ENCODE measurements at places on chromosomes 5 and 9.

GRCh38 chr5:84436866-84437265 is 52.2 kb upstream of the EDIL3 start:
- no peak for DNase-seq

- DNase-seq: no peak
Measured at GRCh38 chr5:7096294-7096693, 299.6 kb upstream of the ADCY2 start.

GRCh38 chr9:128987805-128988204 is 40.3 kb downstream of the NUP188 start:
- DNase-seq: no peak

DNA sequence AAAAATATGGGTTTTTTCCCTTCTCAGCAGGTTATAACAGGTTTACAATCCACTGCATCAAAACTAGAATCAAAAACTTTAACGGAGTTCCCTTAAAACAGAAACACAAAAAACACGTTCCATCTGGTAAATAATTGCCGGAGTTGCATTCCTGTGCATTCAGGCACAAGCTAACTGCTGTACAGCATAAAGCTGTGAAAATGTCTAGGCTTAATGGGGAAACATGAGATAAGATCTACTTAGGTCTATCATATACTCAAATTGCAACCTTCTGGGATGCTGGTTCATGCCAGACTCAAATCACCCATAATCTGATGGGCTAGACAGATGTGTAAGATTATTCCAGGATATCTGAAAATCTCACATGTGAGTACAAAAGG is 265.3 kb downstream of the DOCK8 start:
- DNase-seq: no peak

DNA sequence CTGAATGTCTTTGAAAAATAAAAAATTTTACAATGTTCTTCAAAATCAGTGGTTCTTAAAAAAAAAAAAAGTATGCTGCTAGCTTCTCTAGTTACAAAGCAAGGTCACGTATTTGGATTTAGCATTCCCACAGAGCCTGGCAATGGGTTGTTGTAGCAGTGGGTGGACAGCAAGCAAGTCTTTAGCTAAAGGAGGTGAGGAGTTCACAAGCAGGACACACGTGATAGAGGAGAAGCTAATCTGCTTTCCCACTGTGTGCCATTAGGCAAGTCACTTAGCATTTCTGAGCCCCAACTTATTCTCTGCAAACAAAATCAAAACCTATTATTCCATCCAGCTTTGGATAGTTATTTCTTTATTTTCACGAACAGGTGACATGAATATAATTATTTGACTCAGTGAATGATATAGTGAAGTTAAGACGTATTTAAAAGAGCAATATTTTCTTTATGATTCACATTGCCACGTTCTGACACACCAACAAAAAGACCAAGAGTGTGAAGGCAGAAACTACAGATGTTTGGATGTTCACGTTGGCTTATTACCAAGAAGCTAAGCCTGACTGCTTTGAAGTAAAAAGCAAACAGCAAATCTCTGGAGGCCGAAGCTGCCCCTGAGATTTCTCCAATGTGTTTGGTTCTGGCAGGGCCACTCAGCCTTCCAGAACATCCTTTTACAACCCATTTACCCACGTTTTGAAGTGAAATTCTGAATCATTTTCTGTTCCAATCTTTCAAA is 612.1 kb upstream of the CDH6 start:
- no peak for DNase-seq

- DNase-seq: peak; percentile 90
Measured at GRCh38 chr5:4941957-4942830, 197.9 kb upstream of the ADAMTS16 start.

- DNase-seq: no peak
Measured at GRCh38 chr5:180007582-180007981, 64.0 kb downstream of the RNF130 start.

DNA sequence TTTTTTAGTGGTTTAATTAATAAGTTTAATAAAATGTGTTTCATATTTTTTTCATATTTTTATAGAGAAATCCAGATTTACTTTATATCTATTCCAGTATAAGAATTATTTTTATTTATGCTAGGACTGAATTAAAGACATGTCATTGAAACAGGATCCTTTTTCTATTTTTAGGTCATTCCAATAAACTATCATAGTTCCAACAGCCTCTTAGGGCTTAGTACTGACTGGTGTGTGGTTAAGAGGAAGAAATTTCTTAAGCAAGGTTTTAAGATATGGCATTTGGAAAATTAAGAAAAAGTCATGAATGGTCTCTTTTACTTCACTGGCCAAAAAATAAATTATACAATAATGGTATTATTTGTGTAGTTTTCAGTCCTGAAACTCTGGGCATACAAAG is 31.2 kb upstream of the PRR16 start:
- DNase-seq: no peak

DNA sequence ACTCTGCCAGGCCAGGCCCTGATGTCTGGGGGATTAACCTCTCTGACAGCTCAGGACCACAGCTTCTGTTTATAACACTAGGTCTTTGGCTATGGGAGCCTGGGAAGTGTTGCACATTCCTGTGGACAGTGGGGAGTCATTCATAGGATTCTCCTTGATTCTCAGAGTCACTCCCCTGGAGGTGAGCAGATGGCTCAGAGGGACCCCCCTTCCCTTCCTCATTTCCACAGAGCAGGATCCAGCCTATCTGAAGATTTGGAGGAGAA is 60.2 kb downstream of the NRG2 start:
- no peak for DNase-seq

DNA sequence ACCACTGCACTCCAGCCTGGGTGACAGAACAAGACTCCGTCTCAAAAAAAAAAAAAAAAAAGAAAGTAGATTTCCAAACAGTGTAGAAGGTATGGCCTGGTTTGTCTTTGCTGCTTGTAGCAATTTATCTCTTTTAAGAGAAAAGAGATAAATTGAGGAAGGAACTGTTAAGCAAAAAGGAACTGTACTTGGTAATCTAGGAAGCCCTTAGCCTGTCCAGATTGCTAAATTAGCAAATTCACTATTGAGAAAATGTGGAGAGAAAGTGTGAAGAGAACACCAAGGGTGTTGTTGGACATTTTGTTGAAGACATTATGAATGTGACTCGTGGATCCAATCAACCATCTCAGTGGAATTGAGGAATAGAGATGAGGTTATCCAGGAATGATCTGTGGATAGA is 13.0 kb upstream of the SUSD3 start:
- DNase-seq: no peak

DNA sequence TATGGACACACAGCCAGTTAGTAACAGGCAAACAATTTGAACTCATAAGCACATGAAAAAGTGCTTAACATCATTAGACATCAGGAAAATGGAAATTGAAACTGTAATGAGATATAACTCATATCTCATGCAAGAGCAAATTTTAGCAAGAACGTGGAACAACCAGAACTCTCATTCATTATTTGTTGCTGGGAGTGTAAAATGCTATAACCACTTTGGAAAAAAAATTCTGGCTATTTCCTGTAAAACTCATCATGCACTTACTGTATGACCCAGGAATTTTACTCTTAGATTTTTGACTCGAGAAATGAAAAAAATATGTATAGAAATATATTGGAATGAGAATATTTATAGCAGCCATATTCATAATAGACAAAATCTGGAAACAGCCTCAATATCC is 205.7 kb upstream of the PUM3 start:
- no peak for DNase-seq

- no peak for DNase-seq
Measured at GRCh38 chr9:134455934-134456755, 129.9 kb downstream of the RXRA start.

- DNase-seq: no peak
Measured at GRCh38 chr5:81401266-81401665, 7.3 kb upstream of the ACOT12 start.

DNA sequence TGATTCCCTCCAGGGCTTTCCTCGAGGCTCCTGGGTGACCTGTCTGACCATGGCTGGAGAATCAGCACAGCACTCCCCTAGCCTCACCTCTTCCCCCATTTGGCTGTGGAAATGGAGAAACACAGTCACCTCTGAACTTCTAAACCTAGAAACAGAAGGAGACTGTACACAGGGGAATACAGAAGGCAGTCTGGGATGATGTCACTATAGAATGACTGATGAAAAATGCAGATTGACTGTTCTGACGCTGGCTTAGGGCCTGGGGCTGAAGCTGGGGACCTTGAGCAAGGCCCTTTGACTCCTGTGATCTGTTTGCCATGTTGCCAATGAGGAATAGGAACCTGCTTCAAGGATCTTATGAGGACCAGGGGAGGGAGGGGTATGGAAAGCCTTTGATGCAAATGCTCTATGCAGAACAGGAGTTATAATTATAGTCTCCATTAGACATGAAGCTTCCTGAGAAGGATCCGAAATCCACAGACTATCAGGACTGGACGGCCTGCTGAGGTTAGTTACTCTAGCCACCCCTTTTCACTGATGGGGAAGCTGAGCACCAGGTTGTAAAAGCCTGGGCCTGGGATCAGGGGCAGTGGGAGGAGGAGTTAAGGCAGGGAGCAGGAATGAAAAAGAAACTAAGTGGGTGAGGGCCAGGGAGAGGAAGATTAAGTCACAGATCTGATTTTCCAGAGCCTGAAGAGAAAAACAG is 24.4 kb upstream of the ANXA6 start:
- no peak for DNase-seq

- no peak for DNase-seq
Measured at GRCh38 chr5:179346401-179346800, 1.1 kb upstream of the ADAMTS2 start.

GRCh38 chr9:114202849-114203248 is 47.5 kb downstream of the COL27A1 start:
- DNase-seq: no peak

GRCh38 chr9:101716629-101717028 is 21.8 kb downstream of the GRIN3A start:
- DNase-seq: no peak

DNA sequence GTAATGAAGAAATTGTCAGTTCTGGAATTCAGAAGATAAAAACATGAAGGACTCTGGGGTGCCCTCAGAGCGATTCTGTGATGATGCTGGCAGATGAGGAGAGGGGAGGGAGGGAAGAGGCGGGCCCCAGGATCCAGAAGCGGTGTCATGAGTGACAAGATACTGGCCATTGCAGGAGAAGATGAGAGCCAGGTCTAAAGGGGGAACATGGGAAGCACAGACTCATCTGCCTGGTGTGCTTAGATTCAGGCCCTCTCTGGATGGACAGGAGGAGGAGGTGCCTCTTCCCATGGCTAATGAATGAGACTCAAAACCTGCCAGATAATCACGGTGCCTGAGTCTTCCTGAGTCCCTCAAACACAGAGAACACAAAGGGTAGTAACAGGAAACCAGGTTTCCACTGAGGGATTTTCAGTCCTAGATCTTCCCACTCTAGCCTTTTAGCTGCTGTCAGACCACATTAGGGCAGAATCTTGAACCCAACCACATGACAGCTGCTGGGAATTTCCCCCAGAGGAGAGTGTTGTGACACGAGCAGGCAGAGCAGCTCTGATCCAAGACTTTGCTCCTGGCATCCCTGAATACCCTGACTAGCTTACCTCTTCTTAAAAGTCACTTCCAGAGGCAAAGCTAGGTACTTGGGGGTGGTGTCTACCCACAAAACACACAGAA is 28.2 kb upstream of the HSPA9 start:
- DNase-seq: no peak

- no peak for DNase-seq
Measured at GRCh38 chr9:116541402-116541801, 145.7 kb upstream of the TRIM32 start.

- no peak for DNase-seq
Measured at GRCh38 chr9:105245891-105246161, 1.4 kb downstream of the SLC44A1 start.

GRCh38 chr9:10173561-10173960 is 439.2 kb downstream of the PTPRD start:
- no peak for DNase-seq

- DNase-seq: no peak
Measured at GRCh38 chr9:97536480-97536879, 35.0 kb downstream of the TMOD1 start.

GRCh38 chr5:41812156-41812555 is 58.1 kb downstream of the OXCT1 start:
- no peak for DNase-seq

DNA sequence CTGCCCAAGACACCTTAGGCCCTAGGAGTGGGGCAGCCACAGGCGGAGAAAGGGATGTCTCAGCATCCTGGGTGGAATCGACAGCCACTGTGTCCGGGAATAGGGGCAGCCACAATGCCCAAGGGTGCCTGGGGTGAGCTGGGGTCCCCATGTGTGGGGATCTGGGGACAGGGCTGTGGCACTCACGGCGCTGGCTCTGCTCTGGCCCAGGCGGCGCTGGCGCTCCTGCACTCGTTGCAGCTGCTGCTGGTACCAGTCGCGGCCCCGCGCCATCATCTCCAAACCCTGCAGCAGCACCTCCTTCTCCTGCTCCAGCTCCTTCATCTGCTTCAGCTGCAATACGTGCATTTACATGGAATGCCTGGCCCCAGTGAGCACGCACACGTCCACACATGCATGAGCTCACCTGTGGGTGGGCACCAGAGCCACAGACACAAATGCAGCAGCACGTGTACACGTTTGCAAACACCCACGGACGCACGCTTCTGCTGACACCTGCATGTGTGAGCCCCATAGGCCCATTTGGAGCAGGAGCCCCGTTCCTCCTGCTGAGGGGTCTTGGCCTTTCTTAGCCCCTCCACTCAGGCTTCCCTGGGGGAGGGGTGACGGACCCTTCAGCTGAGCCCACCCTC is 4.9 kb downstream of the SAPCD2 start:
- DNase-seq: no peak

DNA sequence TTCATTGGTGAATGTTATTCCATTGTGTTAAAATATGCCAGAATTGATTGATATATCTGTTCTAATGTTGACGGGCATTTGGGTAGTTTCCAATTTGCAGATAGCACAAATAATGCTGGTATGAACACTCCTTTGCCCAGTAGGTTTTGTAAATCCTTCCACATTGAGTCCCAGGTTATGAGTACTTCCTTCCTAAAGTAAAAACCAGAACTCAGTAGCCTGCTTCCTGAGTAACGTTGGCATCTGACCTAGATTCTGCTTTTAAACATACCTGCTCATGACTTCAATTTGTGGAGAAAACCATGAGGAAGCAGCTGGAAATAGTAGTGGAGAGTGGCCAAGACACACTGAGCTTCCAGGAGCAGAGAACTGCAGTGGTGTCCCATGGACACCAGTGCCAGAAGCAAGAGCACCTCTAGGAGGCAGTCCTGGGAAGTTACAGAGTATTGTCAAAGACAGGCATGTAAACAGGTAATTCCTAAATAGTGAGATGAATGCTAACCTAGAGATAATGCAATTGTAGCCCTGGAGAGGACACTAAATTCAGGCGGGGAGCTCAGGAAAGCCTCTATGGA is 24.3 kb upstream of the RASGRF2 start:
- DNase-seq: no peak

- no peak for DNase-seq
Measured at GRCh38 chr9:129355631-129356030, 177.6 kb upstream of the IER5L start.

DNA sequence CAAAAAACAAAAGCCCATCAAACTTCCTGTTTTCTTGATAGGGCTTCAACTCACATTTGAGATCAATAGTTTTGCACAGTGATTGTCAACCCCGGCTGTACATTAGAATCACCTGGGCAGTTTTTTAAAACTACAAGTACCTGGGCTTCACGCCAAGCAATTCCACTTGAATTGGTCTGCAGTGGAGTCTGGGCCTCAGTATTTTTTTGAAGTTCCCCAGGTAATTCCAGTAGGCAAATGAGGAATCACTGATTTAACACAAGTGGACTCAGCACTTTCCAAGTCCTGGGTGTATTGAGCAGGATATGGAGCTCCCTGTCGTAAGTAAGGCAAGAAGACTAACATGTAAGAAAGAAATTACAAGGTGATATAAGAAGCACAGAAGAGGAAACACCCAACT is 14.8 kb upstream of the SMIM15 start:
- no peak for DNase-seq
